Fibroblast of skin of back (primary cell): ENCODE measurements at places on chromosomes 1 and 21.

- DNase-seq: peak; percentile 41
These were observed 14.2 kb downstream of the ALX3 start for GRCh38 chr1:110056285-110056683.

DNA sequence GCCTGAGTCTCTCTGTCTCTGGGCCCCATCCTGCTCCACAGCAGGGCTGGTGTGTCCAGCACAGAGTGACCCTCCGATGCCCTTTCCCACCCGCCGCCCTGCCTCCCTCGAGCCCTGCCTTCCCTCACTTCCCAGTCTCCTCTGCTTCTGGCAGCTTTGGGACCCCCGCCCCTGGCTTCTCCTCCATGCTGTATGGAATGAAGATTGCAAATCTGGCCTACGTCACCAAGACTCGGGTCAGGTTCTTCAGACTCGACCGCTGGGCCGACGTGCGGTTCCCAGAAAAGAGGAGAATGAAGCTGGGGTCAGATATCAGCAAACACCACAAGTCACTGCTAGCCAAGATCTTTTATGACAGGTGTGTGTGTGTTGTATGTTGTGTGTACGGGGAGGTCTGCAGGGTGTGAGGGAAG, 14.3 kb downstream of the MOV10 start:
- no peak for DNase-seq

- no peak for DNase-seq
These were observed 16.4 kb downstream of the LDLRAD1 start for GRCh38 chr1:54001591-54001990.

DNA sequence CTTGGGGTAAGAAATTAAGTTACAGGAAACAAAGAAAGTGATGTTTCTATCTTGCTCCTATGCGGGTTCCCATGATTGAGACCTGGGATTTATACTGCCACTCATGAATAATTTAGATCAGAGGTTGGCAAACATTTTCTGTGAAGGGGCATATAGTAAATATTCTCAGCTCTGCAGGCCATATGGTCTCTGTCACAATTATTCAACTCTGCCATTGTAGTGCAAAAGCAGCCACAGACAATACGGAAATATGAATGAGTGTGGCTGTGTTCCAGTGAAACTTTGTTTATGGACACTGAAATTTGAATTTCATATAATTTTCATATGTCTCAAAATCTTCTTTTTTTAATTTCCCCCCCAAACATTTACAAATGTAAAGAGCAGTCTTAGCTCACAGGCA, 127.2 kb downstream of the FOXD2 start:
- DNase-seq: no peak

GRCh38 chr21:24785033-24785432, 822.2 kb downstream of the MRPL39 start:
- DNase-seq: no peak

DNA sequence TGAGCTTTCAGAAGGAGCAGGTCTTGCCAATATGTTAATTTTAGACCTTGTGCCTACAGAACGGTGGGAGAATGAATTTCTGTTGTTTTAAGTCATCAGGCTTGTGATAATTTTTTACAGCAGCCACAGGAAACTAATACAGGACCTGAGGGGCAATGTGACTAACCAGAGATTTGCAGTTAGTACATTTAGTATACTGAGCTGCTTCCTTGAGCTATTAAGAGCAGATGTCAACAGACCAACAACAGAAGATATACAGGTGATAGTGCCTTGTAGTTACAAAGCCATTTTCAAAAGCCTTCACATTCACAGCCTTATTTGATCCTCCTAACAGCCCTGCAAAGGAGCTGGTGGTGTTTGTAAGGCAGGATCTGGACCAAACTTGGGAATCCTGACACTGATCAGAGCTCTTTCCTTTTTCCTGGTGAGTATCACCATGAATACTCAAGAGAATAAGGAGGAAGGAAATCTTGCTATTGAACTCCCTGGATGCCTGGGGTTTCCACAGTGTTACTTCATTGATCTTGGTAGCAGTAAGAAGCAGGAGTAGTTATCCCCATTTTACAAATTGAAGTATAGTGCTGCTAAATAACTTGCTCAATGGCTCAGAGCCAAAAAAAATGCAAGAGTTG, 4.7 kb upstream of the SLAMF1 start:
- no peak for DNase-seq

DNA sequence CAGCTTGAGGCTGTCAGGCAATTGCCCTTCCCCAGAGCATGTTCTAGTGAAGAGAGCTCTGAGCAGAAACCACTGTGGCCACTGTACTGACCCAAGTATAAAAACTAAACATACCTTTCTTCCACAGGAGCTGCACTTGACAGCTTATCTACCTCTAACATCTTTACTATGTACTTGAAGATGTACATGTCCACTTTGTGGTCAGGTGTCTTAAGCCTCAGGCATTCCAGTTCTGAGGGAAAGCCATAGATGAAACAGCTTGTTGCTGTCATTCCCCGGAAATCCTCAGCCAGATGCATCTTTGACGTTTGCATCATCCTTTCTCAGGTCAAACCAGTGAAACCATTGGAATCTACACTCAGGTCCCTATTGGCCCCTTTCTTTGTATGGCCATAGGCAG, 70.4 kb downstream of the CHRM3 start:
- DNase-seq: no peak

GRCh38 chr1:109863667-109864046, 47.0 kb upstream of the CSF1 start:
- DNase-seq: peak; percentile 53

DNA sequence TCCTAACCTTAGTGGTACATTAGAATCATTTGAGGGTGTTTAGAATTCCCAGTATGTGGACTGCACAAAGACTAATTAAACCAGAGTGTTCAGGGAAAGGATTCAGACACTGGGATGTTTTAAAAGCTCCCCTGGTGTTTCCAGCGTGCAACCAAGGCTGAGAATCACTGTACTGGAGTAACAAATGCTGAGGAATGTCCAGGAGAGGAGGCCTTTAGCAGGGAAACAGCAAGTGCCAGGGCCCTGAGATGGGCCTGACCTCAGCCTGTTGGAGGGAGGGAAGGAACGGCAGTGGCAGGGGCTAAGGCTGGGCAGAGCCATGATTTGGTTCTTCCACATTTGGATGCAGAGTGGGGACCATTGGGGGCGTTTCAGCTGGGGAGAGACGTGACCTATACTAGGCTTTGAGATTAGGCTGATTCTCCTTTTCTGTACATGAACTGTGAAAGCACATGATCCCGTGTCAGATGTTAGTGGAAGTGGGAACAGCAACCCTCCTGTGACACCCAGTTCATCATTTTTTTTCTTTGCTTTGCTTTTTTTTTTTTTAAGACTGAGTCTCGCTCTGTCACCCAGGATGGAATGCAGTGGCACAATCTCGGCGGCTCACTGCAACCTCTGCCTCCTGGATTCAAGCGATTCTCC, 49.3 kb downstream of the KANK4 start:
- no peak for DNase-seq

- DNase-seq: no peak
These were observed 62.5 kb upstream of the BARHL2 start for GRCh38 chr1:90779573-90779972.

DNA sequence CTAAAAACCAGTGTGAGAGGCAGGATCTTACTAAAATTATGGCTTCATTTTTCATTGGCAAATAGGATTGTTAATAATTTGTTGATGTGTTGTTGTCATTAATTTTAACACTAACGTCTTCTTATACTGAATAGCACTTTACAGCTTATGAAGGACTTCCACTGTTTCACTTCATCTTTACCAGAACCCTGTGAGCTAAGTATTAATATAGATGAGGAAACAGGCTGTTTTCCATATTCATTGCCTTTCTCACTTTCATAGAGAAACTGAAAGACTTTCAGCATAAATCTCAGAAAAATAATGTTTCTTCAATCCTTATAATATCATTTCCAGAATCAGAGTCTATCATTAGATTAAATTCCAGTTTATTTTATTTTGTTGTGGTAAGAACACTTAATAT, 8.5 kb downstream of the MAP10 start:
- no peak for DNase-seq

GRCh38 chr1:6163973-6164617, 16.0 kb downstream of the CHD5 start:
- no peak for DNase-seq

- DNase-seq: peak; percentile 73
These were observed 43.2 kb downstream of the SLC44A3 start for GRCh38 chr1:94863297-94863911.

DNA sequence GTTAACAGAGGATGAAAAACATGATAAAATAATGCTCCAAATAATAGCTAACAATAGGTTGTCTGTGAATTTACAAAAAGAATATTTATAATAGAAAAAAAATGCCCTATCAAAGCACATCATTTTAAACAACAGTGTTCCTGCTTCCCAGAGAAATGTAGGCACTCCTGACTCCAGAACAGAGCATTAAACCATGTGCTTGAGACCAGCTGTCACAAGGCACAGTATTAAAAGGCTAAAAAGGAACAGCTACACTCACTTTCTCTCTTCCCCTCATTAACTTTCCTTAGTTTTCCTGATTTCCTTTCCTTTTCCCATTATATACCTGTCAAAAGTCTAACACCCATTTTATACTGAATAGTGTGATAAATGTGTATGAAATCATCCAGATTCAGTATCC, 10.9 kb downstream of the VAV3 start:
- DNase-seq: no peak

DNA sequence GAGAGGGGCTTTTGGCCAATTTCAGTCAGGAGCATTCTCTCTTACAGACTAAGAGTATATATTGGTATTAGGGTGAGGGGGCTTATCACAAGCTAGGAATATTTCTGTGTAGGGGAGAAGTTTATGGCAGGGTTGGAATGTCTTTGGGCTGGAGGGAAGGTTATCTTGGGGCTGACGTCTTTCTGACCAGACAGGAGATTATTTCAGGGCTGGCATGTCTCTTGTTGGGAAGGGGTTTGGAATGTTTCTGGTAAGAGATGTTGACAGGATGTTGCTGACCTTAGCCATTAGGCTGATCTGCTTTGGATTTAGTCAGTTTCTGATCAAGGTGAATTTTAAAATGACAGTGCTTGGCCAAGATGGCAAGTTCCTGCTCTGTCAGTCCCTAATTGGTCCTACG, 17.8 kb upstream of the HSD3B1 start:
- DNase-seq: no peak

GRCh38 chr1:113811156-113811887, 954 bp downstream of the RSBN1 start:
- peak; percentile 17 for DNase-seq

- no peak for DNase-seq
These were observed 91.5 kb downstream of the PCP4 start for GRCh38 chr21:39958731-39959130.

DNA sequence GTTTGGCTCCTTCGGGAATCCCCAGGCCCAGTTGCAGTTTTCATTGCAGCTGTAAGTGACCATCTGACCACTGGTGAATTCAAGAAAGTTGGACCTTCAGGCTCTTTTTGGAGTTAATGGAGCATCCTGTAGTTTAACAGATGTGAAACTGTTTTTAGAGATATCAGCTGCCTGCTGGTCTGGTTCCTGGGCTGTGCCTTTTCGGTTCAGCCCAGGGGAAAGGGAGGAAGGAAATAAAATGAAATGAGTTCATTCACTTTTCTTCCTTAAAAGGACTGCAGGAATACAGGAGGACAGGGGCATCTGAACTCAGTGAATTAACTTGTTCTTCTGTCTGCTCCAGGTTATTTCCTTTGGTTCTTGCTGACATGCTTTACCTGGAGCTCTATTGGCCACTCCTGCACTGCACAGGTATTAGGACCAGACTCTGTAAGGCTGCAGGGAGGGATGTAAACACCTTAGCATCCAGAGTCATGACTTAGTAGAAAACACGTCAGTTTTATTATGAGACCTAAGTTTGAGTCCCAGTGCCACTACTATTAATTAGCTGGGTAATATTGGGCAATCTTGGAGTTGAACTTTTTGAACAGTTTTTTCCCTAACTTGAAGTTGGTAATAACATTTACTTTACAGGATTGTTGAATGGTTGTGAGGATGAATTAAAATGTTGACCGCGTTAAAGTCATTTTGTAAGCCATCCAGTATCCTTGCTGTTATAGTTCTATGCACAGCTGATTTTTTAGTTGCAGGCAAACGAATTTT, 83.6 kb downstream of the LRRC8D start:
- no peak for DNase-seq

- DNase-seq: no peak
These were observed 446.1 kb downstream of the SIPA1L2 start for GRCh38 chr1:232183802-232184201.
